ENCODE measurements at places on chromosomes 1 and 21. TPM values are rescaled to one million over a fixed set of nuclear protein-coding genes. Genes with fewer than 3 reads are reported as not detected.

Gene SELP
- total RNA-seq = not detected

Gene GIPC2
- not detected for total RNA-seq

Gene OTUD7B
- 38.8 TPM for total RNA-seq

Gene CALML6
- total RNA-seq = 0.59 TPM

Gene GJC2
- 0.69 TPM for total RNA-seq

Gene MCOLN3
- total RNA-seq = 0.66 TPM

Gene LCE4A
- total RNA-seq = not detected

Gene MYOG
- not detected for total RNA-seq

Gene FMO1
- total RNA-seq = not detected

Gene NHLH1
- 0.54 TPM for total RNA-seq

- no peaks in the 10 kb centered on the region for H3K27me3 ChIP-seq
- no peak for DNase-seq
- no peak overlapping the region for H3K27ac ChIP-seq
- no peak overlapping the region for H3K4me3 ChIP-seq
- H3K4me1 ChIP-seq = peaks cover 18% of the 10 kb centered on the region
These were observed 42.7 kb upstream of the GLIS1 start for GRCh38 chr1:53781654-53782053.

- no peaks in the 10 kb centered on the region for H3K27me3 ChIP-seq
- H3K4me3 ChIP-seq = no peak overlapping the region
- H3K36me3 ChIP-seq = peaks cover 2% of the 10 kb centered on the region
These were observed 5.8 kb upstream of the MMEL1 start for GRCh38 chr1:2638466-2639115.

GRCh38 chr1:67618285-67619018 lies 66.5 kb upstream of the GADD45A start:
- H3K4me1 ChIP-seq = no peaks in the 10 kb centered on the region
- no peak for DNase-seq
- H3K36me3 ChIP-seq = no peaks in the 10 kb centered on the region
- peaks cover 20% of the 10 kb centered on the region for H3K27me3 ChIP-seq
- no peak overlapping the region for H3K27ac ChIP-seq
- no peak overlapping the region for H3K4me3 ChIP-seq

DNA sequence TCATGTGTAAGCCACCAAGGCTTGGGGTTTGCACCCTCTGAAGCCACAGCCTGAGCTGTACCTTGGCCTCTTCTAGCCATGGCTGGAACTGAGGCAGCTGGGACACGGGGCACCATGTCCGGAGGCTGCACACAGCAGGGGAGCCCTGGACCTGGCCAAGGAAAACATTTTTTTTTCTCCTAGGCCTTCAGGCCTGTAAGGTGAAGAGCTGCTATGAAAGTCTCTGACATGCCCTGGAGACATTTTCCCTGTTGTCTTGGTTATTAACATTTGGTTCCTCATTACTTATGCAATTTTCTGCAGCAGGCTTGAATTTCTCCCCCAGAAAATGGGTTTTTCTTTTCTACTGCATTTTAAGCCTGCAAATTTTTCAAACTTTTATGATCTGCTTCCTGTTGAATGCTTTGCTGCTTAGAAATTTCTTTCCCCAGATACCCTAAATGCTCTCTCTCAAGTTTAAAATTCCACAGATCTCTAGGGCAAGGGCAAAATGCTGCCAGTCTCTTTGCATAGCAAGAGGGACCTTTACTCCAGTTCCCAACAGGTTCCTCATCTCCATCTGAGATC lies 295.8 kb downstream of the LTN1 start:
- DNase-seq = no peak
- peaks cover 2% of the 10 kb centered on the region for H3K4me1 ChIP-seq
- H3K27me3 ChIP-seq = peaks cover 1% of the 10 kb centered on the region
- H3K4me3 ChIP-seq = no peak overlapping the region

- H3K4me3 ChIP-seq = no peak overlapping the region
- no peak for DNase-seq
- no peaks in the 10 kb centered on the region for H3K27me3 ChIP-seq
- H3K36me3 ChIP-seq = no peaks in the 10 kb centered on the region
- no peak overlapping the region for H3K27ac ChIP-seq
These were observed 738.5 kb upstream of the CHRM3 start for GRCh38 chr1:238647877-238648276.

- H3K36me3 ChIP-seq = no peaks in the 10 kb centered on the region
- H3K27me3 ChIP-seq = no peaks in the 10 kb centered on the region
- no peak overlapping the region for H3K27ac ChIP-seq
- DNase-seq = no peak
- H3K4me1 ChIP-seq = peaks cover 3% of the 10 kb centered on the region
These were observed 34.4 kb upstream of the SLC30A1 start for GRCh38 chr1:211613108-211613947.

GRCh38 chr1:48109390-48110013 lies 112.3 kb upstream of the TRABD2B start:
- H3K36me3 ChIP-seq = no peaks in the 10 kb centered on the region
- peaks cover 13% of the 10 kb centered on the region for H3K27me3 ChIP-seq
- no peaks in the 10 kb centered on the region for H3K4me1 ChIP-seq
- H3K4me3 ChIP-seq = no peak overlapping the region
- peak; percentile 68 for DNase-seq

DNA sequence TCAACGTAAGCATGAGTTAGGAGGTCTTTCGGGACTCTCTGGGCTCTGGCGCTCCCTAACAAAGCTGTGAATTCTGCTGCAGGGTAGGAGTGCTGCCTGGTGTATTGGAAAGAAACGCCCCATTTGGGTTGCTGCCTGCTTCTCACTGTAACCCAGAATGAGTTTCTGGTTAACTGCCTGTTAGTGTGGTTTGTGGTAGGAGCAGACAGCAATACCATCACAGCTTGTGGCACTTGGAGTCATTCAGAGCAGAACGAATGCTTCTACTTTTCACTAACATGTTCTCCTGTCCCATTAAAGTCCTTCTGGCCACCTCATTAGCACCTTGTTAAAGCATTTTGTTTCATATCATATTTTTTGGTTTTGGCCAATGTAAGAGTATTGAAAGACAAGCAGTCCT lies 18.1 kb downstream of the MAP3K7CL start:
- H3K4me1 ChIP-seq = peaks cover 16% of the 10 kb centered on the region
- no peak overlapping the region for H3K27ac ChIP-seq
- peak; percentile 70 for DNase-seq
- H3K4me3 ChIP-seq = no peak overlapping the region

DNA sequence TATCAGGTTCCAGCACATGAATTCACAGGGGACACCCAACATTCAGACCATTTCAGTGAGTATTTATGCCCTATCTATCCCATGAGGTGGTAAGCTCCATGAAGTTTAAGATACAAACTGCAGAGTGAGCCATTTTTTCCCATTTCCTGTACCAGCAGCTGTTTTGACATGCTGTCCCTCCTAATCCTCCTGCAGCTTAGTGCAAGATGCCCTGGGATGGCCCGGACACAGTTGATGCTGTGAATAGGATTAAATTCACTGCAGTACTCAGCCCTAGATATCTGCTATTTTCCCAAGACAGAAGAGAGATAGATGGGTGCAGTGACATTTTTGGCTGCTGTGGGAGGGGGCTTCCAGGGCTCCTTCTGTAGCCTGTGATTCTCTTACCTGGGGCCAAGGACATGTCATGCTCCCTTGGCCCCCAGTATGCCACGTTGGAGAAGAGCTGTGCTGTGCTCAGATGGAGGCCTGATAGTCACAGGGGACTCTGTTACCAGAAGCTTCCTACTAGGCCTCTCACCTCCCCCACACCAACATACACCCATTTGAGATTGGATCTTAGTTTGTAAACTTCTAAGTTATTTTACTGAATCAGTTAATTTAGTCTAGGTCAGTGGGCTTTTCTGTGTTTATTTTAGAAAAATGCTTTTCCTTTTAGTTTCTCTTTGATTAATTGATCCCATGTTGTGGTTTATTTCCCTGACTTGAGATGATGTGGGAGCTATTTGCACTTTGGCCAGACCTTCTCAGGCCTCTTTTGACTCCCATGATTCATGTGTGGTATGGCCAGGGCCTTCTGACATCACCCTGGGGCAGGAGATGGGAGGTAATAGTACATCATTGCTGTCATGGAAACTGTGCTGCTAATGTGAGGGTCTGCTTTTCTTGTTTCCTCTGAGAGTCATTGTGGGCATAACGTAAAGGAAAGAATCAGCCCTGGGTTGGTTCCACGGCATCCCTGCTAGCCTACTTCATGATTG lies 92.6 kb downstream of the ST3GAL3 start:
- no peaks in the 10 kb centered on the region for H3K27me3 ChIP-seq
- DNase-seq = no peak
- H3K27ac ChIP-seq = peak overlapping the region; percentile 35
- H3K4me3 ChIP-seq = no peak overlapping the region
- peaks cover 9% of the 10 kb centered on the region for H3K4me1 ChIP-seq

- no peak for DNase-seq
- no peak overlapping the region for H3K4me3 ChIP-seq
- no peaks in the 10 kb centered on the region for H3K36me3 ChIP-seq
- H3K4me1 ChIP-seq = peaks cover 1% of the 10 kb centered on the region
- no peak overlapping the region for H3K27ac ChIP-seq
These were observed 16.3 kb upstream of the LAPTM5 start for GRCh38 chr1:30773722-30774358.

GRCh38 chr1:32001863-32002262 lies 11.8 kb upstream of the KHDRBS1 start:
- peaks cover 10% of the 10 kb centered on the region for H3K4me1 ChIP-seq
- H3K36me3 ChIP-seq = no peaks in the 10 kb centered on the region
- peaks cover 2% of the 10 kb centered on the region for H3K27me3 ChIP-seq
- no peak overlapping the region for H3K4me3 ChIP-seq
- H3K27ac ChIP-seq = no peak overlapping the region
- no peak for DNase-seq

GRCh38 chr1:149888247-149888998 lies 10.9 kb upstream of the BOLA1 start:
- H3K27ac ChIP-seq = no peak overlapping the region
- peak; percentile 92 for DNase-seq
- peaks cover 11% of the 10 kb centered on the region for H3K4me1 ChIP-seq
- peaks cover 2% of the 10 kb centered on the region for H3K27me3 ChIP-seq
- no peaks in the 10 kb centered on the region for H3K36me3 ChIP-seq

- H3K27ac ChIP-seq = no peak overlapping the region
- no peaks in the 10 kb centered on the region for H3K4me1 ChIP-seq
- peaks cover 3% of the 10 kb centered on the region for H3K27me3 ChIP-seq
- DNase-seq = no peak
- H3K4me3 ChIP-seq = no peak overlapping the region
- H3K36me3 ChIP-seq = no peaks in the 10 kb centered on the region
These were observed 77.7 kb upstream of the SOX13 start for GRCh38 chr1:203995228-203995627.

DNA sequence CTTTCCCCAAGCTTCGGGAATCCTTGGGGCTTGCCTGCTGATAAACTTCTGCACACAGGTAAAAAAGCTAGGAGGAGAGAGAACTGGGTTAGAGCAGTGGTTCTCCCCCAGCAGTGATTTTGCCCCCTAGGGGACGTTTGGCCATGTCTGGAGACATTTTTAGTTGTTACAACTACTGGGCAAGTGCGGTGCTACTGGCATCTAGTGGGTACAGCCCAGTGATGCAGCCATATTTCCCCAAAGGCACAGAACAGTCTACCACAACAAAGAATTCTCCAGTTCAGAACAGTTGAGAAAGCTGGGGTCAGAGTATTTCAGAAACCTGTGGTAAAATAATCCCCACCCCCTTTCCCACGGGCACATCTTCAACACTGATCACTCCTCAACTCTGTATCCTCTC lies 41.3 kb downstream of the LRRC71 start:
- peak overlapping the region; percentile 46 for H3K4me3 ChIP-seq
- H3K27ac ChIP-seq = no peak overlapping the region
- peaks cover 30% of the 10 kb centered on the region for H3K36me3 ChIP-seq

- no peak overlapping the region for H3K27ac ChIP-seq
- H3K27me3 ChIP-seq = no peaks in the 10 kb centered on the region
- no peaks in the 10 kb centered on the region for H3K4me1 ChIP-seq
- no peak overlapping the region for H3K4me3 ChIP-seq
- peak; percentile 71 for DNase-seq
- H3K36me3 ChIP-seq = no peaks in the 10 kb centered on the region
These were observed 738.8 kb downstream of the PTPRU start for GRCh38 chr1:29975036-29975694.

- H3K27me3 ChIP-seq = peaks cover 1% of the 10 kb centered on the region
- no peak overlapping the region for H3K27ac ChIP-seq
These were observed 15.2 kb downstream of the EXTL2 start for GRCh38 chr1:100879422-100879821.

GRCh38 chr1:173280899-173281660 lies 73.9 kb upstream of the TNFSF4 start:
- no peak for DNase-seq
- no peaks in the 10 kb centered on the region for H3K36me3 ChIP-seq
- peaks cover 27% of the 10 kb centered on the region for H3K27me3 ChIP-seq
